ENCODE measurements at places on chromosomes 2 and 18. TPM values are rescaled to one million over a fixed set of nuclear protein-coding genes. Genes with fewer than 3 reads are reported as not detected.

DNA sequence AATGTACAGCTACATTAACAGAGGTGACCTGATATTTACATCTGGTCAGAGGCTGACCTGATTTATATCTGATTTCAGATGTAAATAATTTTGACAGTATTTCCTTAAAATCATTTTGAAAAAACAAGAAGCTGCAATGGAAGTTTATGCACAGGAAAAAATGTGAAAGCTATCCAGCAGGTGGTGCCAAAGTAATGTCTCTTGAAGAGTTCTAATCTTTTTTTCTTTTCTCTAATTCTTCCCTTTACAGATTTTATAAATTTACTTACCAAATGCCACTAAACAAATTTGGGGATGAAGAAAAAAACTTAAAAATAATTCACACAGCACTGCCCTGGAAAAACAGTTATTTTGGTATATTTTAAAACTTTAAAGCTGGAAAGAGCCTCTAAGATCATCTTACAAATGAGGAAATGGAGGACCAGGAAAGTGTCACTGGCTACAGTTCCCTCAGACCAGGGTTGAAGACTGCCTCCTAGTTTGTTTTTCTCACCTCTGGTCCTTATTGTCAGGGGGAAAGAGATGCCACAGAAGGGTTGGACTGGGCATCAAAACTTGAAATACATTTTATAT, 16.4 kb upstream of the FBLN7 start:
- peaks cover 30% of the 10 kb centered on the region for H3K36me3 ChIP-seq
- H3K27ac ChIP-seq, result no peak overlapping the region
- no peak overlapping the region for H3K4me3 ChIP-seq

GRCh38 chr2:210792000-210792399, 235.6 kb downstream of the CPS1 start:
- no peak overlapping the region for H3K4me3 ChIP-seq
- no peak for DNase-seq
- H3K27ac ChIP-seq, result no peak overlapping the region
- no peaks in the 10 kb centered on the region for H3K27me3 ChIP-seq
- H3K4me1 ChIP-seq, result no peaks in the 10 kb centered on the region

DNA sequence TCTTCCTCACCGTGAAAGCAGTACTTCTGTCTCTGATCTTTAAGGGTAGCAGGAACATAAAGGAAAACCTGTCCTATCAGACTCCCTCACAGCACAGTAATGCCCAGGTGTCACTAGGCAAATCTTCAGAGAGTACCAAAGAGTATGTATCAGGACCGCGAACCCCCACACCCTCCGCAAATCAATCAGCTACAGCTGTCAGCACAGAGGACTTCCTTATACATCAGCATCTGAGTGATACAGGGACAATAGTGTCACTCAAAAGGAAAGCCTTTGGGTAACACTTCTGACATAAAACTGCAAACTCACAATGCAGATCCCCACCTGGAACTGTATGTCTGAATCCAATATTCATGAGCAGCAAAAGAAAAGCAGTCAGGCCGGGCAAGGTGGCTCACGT, 2.6 kb downstream of the AFG3L2 start:
- H3K27me3 ChIP-seq, result no peaks in the 10 kb centered on the region
- no peak for DNase-seq
- H3K27ac ChIP-seq, result peak overlapping the region; percentile 14
- H3K36me3 ChIP-seq, result peaks cover 18% of the 10 kb centered on the region

GRCh38 chr2:144459937-144460336, 60.0 kb downstream of the ZEB2 start:
- H3K36me3 ChIP-seq, result peaks cover 14% of the 10 kb centered on the region
- H3K27ac ChIP-seq, result peak overlapping the region; percentile 88
- peaks cover 60% of the 10 kb centered on the region for H3K4me1 ChIP-seq
- H3K4me3 ChIP-seq, result peak overlapping the region; percentile 42
- no peaks in the 10 kb centered on the region for H3K27me3 ChIP-seq

GRCh38 chr2:8116661-8117060, 565.2 kb upstream of the ID2 start:
- H3K27ac ChIP-seq, result no peak overlapping the region
- DNase-seq, result no peak
- H3K4me1 ChIP-seq, result peaks cover 15% of the 10 kb centered on the region
- peaks cover 5% of the 10 kb centered on the region for H3K36me3 ChIP-seq
- no peak overlapping the region for H3K4me3 ChIP-seq

DNA sequence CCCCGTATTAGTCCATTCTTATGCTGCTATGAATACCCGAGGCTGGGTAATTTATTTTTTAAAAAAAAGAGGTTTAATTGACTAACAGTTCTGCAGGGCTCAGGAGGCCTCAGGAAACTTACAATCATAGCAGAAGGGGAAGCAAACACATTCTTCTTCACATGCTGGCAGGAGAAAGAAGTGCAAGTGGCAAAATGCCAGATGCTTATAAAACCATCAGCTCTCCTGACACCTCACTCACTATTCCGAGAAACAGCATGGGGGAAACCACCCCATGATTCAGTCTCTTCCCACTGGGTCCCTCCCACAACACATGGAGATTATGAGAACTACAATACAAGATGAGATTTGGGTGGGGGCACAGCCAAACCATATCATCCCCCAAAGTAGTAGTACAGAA, 2148.5 kb upstream of the PIK3C3 start:
- H3K4me1 ChIP-seq, result no peaks in the 10 kb centered on the region
- H3K36me3 ChIP-seq, result peaks cover 3% of the 10 kb centered on the region
- H3K27me3 ChIP-seq, result no peaks in the 10 kb centered on the region
- H3K4me3 ChIP-seq, result no peak overlapping the region
- H3K27ac ChIP-seq, result no peak overlapping the region

GRCh38 chr2:67752199-67752598, 310.6 kb downstream of the C1D start:
- H3K27ac ChIP-seq, result no peak overlapping the region
- H3K4me3 ChIP-seq, result no peak overlapping the region
- no peaks in the 10 kb centered on the region for H3K36me3 ChIP-seq
- DNase-seq, result no peak
- no peaks in the 10 kb centered on the region for H3K4me1 ChIP-seq

DNA sequence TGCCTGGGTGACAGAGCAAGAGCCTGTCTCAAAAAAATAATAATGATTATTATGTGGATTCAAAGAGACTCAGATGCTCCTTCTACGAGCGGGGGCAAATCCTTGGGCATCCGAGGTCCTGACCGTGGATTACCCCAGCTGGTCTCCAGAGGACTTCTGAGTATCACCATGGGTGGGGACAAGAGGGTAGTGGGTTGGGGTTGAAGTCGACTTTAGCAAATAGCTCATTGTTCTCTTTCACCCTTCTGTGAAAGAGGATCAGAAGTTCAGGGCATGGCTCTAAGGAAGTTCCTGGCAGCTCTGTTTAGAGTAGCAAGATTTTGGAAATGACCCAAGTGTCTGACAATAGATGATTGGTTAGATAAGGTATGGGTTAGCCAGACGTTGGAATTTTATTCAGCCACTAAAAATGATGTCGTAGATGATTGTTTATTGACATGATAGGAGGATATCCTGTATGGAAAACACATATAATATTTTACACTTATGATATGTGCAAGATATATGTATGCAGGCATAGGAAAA, 59.0 kb upstream of the SPRED2 start:
- DNase-seq, result no peak
- no peak overlapping the region for H3K27ac ChIP-seq
- H3K4me1 ChIP-seq, result no peaks in the 10 kb centered on the region
- no peak overlapping the region for H3K4me3 ChIP-seq
- H3K27me3 ChIP-seq, result peaks cover 11% of the 10 kb centered on the region
- no peaks in the 10 kb centered on the region for H3K36me3 ChIP-seq

GRCh38 chr18:9775178-9775577, 67.1 kb downstream of the RAB31 start:
- H3K27ac ChIP-seq, result no peak overlapping the region
- no peak overlapping the region for H3K4me3 ChIP-seq

DNA sequence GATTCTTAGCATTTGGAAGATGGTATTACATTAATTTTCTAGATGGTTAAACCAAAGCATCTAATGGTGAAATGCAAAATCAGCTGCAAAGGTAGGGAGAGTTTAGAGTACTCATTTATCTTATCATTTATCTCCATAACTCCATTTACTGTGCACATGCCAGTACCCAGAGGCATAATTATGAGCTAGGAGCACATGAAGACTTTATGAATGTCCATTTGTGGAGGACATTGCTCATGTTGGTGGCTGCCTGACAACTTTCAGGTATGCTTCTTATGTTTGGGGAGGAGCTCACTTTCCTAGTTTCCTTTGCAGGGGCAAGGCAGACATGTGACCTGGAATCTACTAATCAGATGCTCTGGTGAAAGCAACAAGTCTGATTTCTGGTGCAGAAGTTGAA, 134.0 kb downstream of the NRP2 start:
- H3K4me1 ChIP-seq, result no peaks in the 10 kb centered on the region
- H3K36me3 ChIP-seq, result no peaks in the 10 kb centered on the region
- no peak for DNase-seq

The ANKRD53 gene
- total RNA-seq, result not detected

The CNDP1 gene
- not detected for total RNA-seq

DNA sequence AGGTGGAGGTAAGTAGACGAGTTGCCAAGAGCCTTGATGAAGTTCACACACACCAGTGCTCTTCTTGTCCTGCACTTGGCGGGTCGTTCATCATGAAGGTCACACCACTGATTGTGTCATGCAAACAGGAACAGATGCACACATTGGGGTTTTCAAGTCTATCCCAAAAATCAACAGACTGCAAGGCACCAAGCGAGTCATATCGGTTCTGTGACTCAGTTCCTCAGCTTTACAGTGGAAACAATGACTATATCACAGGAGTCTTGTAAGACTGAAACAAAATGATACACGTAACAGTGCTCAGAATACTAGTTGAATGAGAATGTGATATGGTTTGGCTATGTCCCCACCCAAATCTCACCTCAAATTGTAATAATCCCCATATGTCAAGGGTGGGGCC, 526.9 kb upstream of the ID2 start:
- H3K27me3 ChIP-seq, result no peaks in the 10 kb centered on the region
- DNase-seq, result peak; percentile 50
- H3K4me3 ChIP-seq, result no peak overlapping the region
- peaks cover 24% of the 10 kb centered on the region for H3K36me3 ChIP-seq

DNA sequence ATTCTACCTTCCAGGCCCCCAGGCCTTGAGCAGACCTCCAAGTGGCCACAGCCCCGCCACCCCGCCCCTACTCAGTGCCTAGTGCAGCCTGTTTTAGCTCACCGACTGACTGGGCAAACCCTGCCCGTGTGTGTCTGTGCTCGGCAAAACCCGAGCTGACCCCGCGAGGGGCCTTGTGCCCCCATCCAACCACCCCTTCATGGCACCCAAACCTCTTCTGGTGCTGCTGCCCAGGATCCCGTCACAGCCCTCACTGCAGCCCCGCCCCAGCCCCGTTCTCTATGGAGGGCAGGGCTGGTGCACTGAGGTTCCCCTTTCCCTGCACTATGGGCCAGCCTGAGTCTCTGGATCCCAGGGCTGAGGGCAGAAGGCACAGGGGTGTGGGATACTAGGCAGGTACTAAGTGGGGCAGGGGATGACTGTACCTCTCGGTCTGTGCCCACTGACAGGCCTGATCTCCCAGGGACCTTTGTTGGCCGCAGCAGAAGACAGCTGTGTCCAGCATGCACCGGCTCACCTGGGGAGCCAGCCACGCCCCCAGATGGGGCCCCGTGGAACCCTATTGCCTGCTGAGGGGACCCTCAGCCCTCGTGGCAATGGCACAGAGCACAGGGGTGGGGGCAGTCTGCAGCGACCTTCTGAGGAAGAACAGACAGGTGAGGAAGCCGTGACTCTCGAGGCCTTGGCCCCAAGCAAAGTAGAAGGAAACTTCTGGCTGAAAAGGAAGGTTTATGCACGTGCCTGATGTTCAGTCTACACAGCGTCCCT, 69.9 kb upstream of the OTOS start:
- H3K27me3 ChIP-seq, result peaks cover 6% of the 10 kb centered on the region
- H3K36me3 ChIP-seq, result no peaks in the 10 kb centered on the region
- no peaks in the 10 kb centered on the region for H3K4me1 ChIP-seq

The CYS1 gene
- total RNA-seq, result not detected

The KLHL41 gene
- total RNA-seq, result 0.12 TPM

The ASB18 gene
- not detected for total RNA-seq

GRCh38 chr2:155730804-155731203, 601.7 kb downstream of the NR4A2 start:
- no peak for DNase-seq
- no peaks in the 10 kb centered on the region for H3K4me1 ChIP-seq
- no peaks in the 10 kb centered on the region for H3K36me3 ChIP-seq
- no peaks in the 10 kb centered on the region for H3K27me3 ChIP-seq

The GATA6 gene
- total RNA-seq, result not detected

The VWA3B gene
- not detected for total RNA-seq
